ENCODE measurements at places on chromosomes 4 and X. TPM values are rescaled to one million over a fixed set of nuclear protein-coding genes. Genes with fewer than 3 reads are reported as not detected.
A peak's percentile ranks its signal among the peaks of the same experiment; 100 is the strongest.

Gene TSPAN6
- 31.3 TPM for total RNA-seq

- no peak for DNase-seq
Measured at GRCh38 chrX:120304256-120304655, 7.0 kb downstream of the TMEM255A start.

Gene APLN
- total RNA-seq = 2.6 TPM

DNA sequence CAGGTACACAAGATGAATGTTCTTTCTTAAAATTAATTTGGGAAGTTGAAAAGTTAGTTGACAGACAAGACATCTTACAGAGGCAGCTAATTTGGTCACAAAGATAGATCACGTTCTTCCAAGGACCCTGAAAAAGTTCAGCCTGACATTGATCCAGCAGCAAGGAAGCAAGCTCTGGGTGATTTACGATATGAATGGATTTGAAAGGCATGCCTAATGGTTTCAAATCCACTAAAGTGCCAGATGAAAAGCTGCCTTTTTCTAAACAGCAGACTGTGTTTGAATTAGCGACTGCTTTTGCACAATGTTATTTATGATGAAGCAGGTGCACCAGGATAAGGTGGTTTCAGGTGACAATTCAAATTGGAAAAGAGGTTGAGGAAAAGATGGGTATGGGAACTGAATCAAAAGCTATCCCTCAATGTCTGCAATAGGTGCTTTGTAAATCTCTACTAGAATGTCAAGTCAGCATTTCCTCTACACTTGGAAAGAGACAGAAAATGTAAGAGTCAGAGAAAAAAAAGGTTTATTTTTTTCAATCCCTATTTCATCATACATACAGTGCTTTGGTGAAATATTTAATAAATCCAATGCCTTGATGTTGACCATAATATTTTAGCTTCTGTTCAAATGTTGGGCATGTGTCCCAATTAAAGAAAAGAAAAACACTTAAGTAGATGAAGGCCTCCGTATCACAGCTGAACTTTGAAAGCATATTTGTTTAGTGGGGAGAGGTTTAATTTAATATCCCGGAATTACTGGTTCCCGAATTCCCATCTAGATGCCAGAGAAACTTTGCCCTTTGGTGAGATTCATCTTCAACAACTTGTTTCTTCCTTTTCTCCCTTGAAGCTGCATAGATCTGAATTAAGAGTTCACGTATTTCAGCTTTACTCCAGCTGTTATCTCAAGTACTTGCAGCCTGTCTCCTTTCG lies 6.0 kb downstream of the RASGEF1B start:
- DNase-seq = no peak

- DNase-seq = no peak
Measured at GRCh38 chr4:71367546-71367945, 28.7 kb downstream of the SLC4A4 start.

- no peak for DNase-seq
Measured at GRCh38 chr4:6339818-6340445, 70.3 kb downstream of the WFS1 start.

- DNase-seq = peak; percentile 88
Measured at GRCh38 chrX:78653118-78653822, 5.9 kb downstream of the RTL3 start.

All from SJSA1 (cell line).